Aortic smooth muscle cell (primary cell): ENCODE measurements at places on chromosomes 13 and 19. TPM values are rescaled to one million over a fixed set of nuclear protein-coding genes. Genes with fewer than 3 reads are reported as not detected.

STOML3 gene
- total RNA-seq, result not detected in 2 replicates

HPN gene
- 0.12 TPM in 1 of 2 replicates, not detected in the other for total RNA-seq

MAP4K1 gene
- total RNA-seq, result 0.31 TPM in 1 of 2 replicates, not detected in the other

PDS5B gene
- total RNA-seq, result 25.5 and 30.5 TPM in 2 replicates

VSTM2B gene
- total RNA-seq, result not detected in 2 replicates

CYSLTR2 gene
- 0.26 TPM in 1 of 2 replicates, not detected in the other for total RNA-seq

C19orf33 gene
- total RNA-seq, result not detected in 2 replicates

GATAD2A gene
- 53.9 and 55.1 TPM in 2 replicates for total RNA-seq

STAP2 gene
- 1.7 and 2.1 TPM in 2 replicates for total RNA-seq

KCNN4 gene
- total RNA-seq, result 10.4 and 12.2 TPM in 2 replicates

ZNF418 gene
- 7.8 and 8.0 TPM in 2 replicates for total RNA-seq

AP1M2 gene
- total RNA-seq, result 0.19 TPM in 1 of 2 replicates, not detected in the other

TEX101 gene
- total RNA-seq, result not detected in 2 replicates
